CD4-positive, alpha-beta T cell treated with Interleukin-17A for 1 hour (primary cell): ENCODE measurements at places on chromosomes 7 and 10.

DNA sequence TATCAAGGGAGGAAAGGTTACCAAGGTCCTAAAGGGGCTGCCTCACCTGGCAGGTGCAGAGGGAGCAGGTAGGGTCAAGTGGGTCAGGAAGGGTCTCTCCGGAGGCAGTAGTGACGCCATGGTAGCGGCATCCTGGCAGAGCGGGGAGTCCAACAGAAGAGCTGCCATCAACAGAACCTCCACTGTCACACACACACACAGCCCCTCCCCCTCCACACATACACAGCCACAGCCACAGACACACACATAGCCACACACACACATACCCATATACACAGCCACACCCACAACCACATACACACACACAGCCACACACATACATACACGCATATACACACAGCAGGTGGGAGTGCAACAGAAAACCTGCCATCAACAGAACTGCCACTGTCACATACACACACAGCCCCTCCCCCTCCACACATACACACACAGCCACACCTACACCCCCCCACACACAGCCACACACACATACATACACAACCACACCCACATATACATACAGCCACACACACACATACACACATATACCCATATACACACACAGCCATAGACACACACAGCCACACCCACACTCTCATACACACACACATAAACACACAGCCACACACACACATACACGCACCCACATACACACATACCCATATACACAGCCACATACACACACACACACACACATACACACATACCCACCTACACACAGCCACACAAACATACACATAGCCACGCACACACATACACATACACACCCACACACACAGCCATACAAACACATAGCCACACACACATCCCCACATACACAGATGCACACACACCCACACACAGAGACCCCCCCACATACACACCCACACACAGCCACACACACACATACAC, 23.1 kb downstream of the KCP start:
- no peak for DNase-seq

DNA sequence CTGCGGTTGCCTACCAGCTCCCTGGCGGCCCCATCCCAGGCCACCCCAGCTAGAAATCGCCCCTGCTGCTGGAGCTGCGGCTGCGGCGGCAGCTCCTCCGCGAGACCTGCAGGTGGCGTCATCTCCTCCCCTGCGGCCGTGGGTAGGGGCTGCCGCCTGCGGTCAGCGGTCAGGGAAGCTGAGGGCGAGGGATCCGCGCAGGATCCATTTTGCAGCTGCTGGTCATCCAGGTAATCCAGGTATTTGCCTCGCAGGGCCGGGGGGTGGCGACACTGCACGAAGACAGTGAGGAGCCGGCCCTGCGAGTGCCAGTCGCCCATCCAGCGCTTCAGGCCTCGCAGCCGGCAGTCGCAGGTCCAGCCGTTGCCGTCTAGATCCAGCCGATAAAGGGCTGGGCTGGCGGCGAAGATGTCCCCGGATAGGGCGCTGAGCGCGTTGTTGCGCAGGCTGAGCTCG, 1.5 kb downstream of the TRIL start:
- no peak for DNase-seq

- no peak for DNase-seq
These were observed 87.9 kb downstream of the KMT2C start for GRCh38 chr7:152347888-152348287.

- no peak for DNase-seq
These were observed 629.8 kb downstream of the KCNMA1 start for GRCh38 chr10:77007834-77008233.

DNA sequence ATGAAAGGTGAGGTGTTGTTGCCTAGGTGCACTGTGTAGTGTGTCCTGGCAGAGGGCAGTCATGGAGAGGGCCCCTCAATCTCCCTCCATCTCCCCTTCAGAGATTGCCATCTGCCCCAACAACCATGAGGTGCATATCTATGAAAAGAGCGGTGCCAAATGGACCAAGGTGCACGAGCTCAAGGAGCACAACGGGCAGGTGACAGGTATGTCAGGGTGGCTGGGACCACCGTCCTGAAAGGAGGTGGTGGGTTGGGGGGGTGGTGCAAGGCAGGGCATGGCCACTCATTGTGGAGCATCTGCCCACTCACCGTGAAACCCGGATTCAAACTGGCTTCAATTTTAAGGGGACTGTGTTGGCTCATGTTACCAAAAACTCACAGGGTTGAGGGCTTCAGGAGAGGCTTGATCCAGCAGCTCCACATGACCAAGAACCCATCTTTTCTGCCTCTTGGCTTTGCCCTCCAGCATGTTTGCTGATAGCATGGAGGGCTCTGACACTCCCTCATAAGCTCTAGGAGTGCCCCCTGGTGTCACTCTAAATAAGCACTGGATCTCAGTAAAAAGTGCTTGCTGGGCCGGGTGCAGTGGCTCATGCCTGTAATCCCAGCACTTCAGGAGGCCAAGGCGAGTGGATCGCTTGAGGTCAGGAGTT, 12.2 kb downstream of the ARPC1B start:
- peak; percentile 69 for DNase-seq

DNA sequence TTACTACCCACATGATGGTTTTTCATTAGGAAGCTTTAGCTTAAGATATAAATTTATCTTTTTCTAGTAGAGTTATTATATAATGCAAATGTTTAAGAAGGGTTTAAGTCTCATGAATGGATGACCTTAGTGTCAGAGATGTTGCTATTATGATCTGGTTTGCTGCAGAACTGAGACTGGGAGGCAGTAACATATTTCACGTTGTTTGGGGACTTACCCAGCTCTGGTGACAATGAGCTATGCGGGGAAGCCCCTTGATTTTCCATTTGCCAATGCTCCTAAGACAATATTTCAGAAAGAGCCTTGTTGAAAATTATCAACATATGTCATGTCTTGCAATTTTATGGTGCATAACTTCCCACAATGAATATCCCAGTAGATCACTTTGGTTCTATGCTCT, 754.6 kb downstream of the REEP3 start:
- no peak for DNase-seq

GRCh38 chr10:110420401-110421193, 77.1 kb upstream of the DUSP5 start:
- DNase-seq = no peak

DNA sequence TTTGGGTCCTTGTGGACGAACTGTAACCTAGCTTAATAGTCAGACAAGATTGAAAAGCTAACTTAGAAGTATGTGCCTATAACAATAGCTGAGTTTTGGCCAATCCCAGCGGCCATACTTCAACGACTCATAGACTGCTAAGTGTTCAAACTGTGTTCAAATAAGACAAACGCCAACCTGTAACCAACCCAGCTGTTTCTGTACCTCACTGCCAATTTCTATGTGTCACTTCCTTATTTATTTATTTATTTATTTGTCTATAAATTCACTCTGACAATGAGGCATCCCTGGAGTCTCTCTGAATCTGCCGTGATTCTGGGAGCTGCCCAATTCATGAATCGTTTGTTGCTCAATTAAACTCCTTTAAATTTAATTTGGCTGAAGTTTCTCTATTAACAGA, 21.7 kb downstream of the ST8SIA6 start:
- no peak for DNase-seq

GRCh38 chr10:91144961-91145360, 75.5 kb upstream of the PCGF5 start:
- no peak for DNase-seq

- no peak for DNase-seq
These were observed 170.1 kb downstream of the ARHGAP12 start for GRCh38 chr10:31758495-31758894.

- no peak for DNase-seq
These were observed 59.8 kb downstream of the CPVL start for GRCh38 chr7:29086545-29086944.

GRCh38 chr7:27143023-27143949, at the start of gene HOXA5:
TSS of gene HOXA5 (minus strand) at chr7:27143681. CDS start at chr7:27143607, 74 bp downstream.
- DNase-seq = no peak

- DNase-seq = no peak
These were observed 55.3 kb downstream of the KIF5B start for GRCh38 chr10:32000937-32001336.

- DNase-seq = no peak
These were observed 239.6 kb upstream of the KLF14 start for GRCh38 chr7:130973637-130974036.

GRCh38 chr10:18699849-18700840, 40.9 kb downstream of the ARL5B start:
- DNase-seq = no peak

GRCh38 chr7:111080495-111081105, 10.3 kb upstream of the LRRN3 start:
- DNase-seq = no peak

GRCh38 chr10:104300002-104300735, 31.2 kb downstream of the GSTO2 start:
- DNase-seq = no peak

GRCh38 chr10:46225597-46225996, 61.2 kb upstream of the ANTXRL start:
- no peak for DNase-seq

DNA sequence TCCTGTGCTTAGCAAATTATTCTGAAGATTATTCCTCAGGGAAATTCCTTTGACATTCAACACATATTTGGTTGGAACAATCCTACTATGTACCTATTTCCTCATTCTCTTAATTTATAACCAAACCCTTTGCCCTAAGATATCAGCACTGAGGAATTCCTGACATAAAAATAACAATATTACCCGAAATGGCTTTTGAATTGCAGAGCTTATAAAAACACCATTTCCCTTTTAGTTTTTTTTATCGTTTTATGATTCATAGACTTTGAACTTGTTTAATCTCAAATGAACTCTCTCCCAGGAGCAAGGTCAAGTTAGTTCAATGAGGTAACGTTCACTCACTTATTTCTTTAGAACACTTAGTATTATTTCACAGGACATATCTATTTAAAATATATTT, 7.7 kb upstream of the ABCB1 start:
- DNase-seq = no peak

GRCh38 chr7:170551-171363, 21.6 kb upstream of the FAM20C start:
- no peak for DNase-seq

- DNase-seq = no peak
These were observed 184.7 kb upstream of the PCDH15 start for GRCh38 chr10:54985732-54986131.

DNA sequence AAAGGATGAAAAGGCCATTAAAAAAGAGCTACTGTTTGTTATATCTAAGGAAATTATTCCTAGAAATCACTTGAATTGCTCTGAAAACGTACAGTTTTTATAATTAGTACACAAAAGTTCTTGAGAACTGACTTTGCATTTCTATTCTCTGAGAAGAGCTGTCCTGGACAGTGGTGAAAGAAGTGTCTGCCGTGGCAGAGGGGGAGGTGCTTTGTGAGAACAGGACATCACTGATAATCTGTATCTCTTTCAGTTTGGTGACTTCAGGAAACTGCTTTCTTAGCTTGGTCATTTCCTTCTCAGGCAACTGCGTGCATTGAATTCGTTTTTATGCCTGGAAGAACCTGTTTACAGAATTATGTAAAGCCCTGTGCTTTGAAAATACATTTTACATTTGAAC, 52.1 kb downstream of the POLL start:
- DNase-seq = no peak

- DNase-seq = peak; percentile 29
These were observed 474 bp downstream of the ORC5 start for GRCh38 chr7:104207348-104207730.

GRCh38 chr10:8829592-8829991, 775.1 kb downstream of the GATA3 start:
- DNase-seq = no peak

GRCh38 chr7:121447911-121448300, 51.8 kb upstream of the FAM3C start:
- no peak for DNase-seq

GRCh38 chr7:23334482-23335056, 35.4 kb downstream of the MALSU1 start:
- DNase-seq = no peak

DNA sequence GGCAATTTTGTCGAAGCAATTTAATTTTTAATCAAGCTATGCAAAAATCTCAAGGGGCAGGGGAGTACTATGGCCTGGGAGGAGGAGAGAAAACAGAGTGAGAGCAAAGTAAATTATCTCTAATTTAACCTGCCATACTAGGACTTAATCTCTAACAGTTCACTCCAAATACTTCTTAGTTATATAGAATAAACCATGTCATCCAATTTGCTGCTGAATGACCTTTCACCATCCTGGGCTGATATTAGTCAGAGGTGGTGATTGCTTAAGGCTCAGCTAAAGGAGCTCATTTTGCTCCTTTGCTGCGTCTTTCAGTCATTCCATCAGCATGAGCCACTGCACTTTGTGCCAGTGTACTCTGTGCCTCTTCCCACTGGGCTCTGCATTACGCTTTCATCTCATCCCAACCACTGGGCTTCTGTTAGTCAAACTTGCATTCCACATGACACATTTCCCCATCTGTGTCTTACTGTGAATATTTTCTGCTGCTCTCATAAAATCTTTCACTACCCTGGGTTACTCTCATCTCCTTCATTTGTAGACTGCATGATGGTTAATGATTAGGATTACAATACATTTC, 84.3 kb downstream of the CD36 start:
- no peak for DNase-seq

GRCh38 chr7:85627791-85628586, 441.1 kb upstream of the SEMA3D start:
- no peak for DNase-seq

- no peak for DNase-seq
These were observed 25.8 kb upstream of the LEP start for GRCh38 chr7:128215281-128215680.

DNA sequence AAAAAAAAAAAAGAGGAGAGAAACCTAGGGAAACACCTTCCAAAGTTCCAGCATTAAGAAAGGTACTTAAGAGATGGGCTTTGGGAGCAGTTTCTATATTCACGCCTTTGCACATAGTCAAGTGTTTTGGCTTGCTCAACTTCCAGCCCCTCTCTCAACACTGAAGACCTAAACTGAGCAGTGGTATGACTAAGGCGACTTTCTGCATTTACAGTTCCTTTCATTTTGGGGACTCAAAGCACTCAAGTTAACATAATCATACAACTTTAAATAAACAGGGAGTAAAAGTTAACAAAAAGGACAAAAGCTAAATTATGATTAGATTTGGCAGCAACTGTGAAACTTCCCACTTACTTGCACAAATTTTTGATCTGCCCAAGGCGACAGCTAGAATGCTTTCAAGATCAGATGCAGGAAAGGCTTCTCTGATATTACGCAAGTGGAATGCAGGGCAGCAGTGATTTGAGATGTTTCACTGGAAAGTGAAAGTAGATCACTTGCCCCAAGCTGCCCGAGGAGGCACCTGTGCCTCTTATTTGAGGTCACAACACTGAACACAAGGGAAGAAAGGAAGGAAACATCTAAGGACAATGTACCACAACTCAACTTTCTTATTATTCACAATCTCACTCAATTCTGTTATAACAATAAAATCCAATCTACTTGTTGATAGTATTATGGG, 199.5 kb downstream of the SKAP2 start:
- DNase-seq = peak; percentile 45

- no peak for DNase-seq
These were observed 146.9 kb downstream of the TPST1 start for GRCh38 chr7:66352071-66352470.
